ENCODE measurements at places on chromosomes 11 and 22.

GRCh38 chr22:19422440-19423301 lies 8.9 kb downstream of the HIRA start:
- DNase-seq = no peak

GRCh38 chr11:55474321-55474720 lies 79.9 kb upstream of the OR4C15 start:
- DNase-seq = no peak

GRCh38 chr22:22210375-22210774 lies 34.2 kb upstream of the VPREB1 start:
- no peak for DNase-seq

- no peak for DNase-seq
Observed at GRCh38 chr22:29353860-29354259, 34.5 kb downstream of the AP1B1 start.

DNA sequence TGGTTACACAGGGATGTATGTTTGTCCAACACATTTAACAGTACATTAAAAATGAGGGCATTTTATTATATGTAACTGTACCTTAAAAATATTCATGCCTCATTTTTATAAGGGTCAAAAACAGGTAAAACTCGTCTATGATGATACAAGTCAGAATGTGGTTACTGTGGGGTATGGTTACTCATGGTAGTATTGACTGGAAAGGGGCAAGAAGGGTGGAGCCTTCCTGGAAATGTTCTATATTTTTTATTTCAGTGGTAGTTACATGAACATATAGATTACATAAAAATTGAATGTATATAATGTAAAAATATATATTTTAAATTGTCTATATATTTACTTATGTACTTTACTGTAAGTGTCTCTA lies 99.8 kb downstream of the STIM1 start:
- DNase-seq = no peak

All from OCI-M1 (cell line).